H1 (cell line): ENCODE measurements at places on chromosomes 4 and X. TPM values are rescaled to one million over a fixed set of nuclear protein-coding genes. Genes with fewer than 3 reads are reported as not detected.

DNA sequence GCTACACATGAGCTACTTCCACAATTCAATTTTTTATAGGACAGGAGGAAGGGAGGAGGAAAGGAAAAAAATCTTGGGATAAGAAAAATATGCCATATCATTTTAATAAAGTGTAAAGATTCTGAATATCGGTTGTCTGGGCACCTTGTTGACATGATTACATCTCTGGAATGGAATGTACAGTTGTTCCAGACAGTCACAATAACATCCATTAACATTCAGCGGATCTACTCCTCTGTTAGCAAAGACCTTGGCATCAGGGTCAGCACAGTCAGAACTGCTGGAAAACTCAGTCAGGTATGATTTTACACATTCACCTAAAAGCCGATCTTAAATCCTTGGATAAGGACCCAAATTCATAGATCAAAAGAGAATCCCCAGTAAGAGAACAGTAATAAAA, 85.4 kb upstream of the ARMCX2 start:
- H3K36me3 ChIP-seq = no peaks in the 10 kb centered on the region
- H3K4me1 ChIP-seq = no peaks in the 10 kb centered on the region
- H3K4me3 ChIP-seq = no peak overlapping the region
- H3K27me3 ChIP-seq = no peaks in the 10 kb centered on the region
- no peak overlapping the region for H3K27ac ChIP-seq

GRCh38 chr4:127445471-127445870, 187.3 kb upstream of the INTU start:
- no peak overlapping the region for H3K4me3 ChIP-seq
- H3K4me1 ChIP-seq = no peaks in the 10 kb centered on the region
- DNase-seq = no peak
- no peaks in the 10 kb centered on the region for H3K27me3 ChIP-seq
- no peak overlapping the region for H3K27ac ChIP-seq

- H3K27me3 ChIP-seq = no peaks in the 10 kb centered on the region
- DNase-seq = no peak
- H3K4me1 ChIP-seq = no peaks in the 10 kb centered on the region
- H3K27ac ChIP-seq = no peak overlapping the region
- H3K4me3 ChIP-seq = no peak overlapping the region
These were observed 32.4 kb upstream of the PJA1 start for GRCh38 chrX:69197690-69198089.

DNA sequence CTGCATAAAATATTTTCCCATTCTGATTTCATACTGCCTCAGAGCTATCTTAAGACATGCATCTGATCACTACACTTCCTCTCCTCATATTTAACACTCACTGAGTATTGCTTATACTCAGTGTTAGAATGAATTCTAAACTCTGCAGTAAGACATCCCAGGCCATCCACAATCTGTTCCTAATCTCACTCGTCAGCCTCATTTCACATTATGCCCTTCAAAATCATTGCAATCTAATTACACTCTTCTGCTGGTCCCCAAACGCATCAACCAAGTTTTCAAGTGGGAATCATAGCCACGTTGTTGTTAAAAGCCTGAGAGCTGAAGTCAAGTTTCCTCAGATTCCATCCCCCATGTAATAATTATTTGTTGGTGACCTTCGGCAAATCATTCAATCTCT, 1177.9 kb downstream of the ARAP2 start:
- H3K36me3 ChIP-seq = no peaks in the 10 kb centered on the region
- no peaks in the 10 kb centered on the region for H3K4me1 ChIP-seq
- no peak for DNase-seq
- H3K27ac ChIP-seq = no peak overlapping the region
- no peaks in the 10 kb centered on the region for H3K27me3 ChIP-seq

- DNase-seq = no peak
- no peaks in the 10 kb centered on the region for H3K36me3 ChIP-seq
- no peak overlapping the region for H3K27ac ChIP-seq
- H3K4me1 ChIP-seq = no peaks in the 10 kb centered on the region
- no peaks in the 10 kb centered on the region for H3K27me3 ChIP-seq
These were observed 93.3 kb downstream of the PHOX2B start for GRCh38 chr4:41655177-41655576.

DNA sequence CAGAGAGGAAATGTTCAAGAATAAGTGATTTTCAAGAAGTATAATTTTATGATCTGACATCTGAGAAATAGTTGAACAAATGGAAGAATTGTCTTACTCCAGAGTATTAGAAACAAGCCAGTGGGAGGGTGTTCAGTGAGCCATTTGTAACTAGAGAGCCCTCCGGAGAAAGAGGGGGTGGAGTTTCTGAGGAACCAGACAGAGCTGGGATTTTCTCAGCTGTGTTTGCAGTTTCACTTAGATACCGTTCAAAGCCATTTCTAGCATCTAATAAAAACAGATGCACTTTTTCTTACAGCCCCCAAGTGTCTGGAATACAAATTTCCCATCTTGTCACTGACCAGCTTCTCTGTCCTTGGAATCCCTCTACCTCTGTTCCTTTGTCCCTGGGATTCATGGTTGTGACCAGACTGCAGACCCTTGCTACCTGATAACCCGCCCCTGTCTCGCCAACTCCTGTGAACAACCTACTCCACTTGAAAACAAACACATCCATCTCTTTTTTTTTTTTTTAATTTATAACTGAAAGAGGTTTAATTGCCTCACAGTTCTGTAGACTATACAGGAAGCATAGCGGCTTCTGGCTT, 132.8 kb upstream of the KLF3 start:
- no peaks in the 10 kb centered on the region for H3K27me3 ChIP-seq
- H3K36me3 ChIP-seq = no peaks in the 10 kb centered on the region
- no peak overlapping the region for H3K4me3 ChIP-seq
- no peak overlapping the region for H3K27ac ChIP-seq

DNA sequence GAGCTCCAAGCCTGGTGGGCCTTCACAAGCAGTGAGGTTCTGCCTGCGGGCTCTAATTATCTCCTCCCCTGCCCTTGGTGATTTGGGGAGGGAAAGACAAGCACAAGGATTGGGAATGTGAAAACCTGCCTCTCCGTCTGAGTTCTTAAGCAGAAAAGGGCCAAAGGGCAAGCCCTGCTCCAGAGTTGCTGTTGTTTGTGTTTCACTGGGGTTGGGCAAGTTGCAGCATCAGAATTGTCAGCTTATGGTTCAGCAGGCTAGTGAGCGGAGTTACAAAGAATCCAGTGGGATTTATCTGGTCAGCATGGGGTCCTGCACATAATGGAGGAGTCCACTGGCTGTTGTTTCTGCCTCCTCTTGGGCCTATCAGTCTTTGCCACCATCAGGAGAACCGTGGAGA, 60.5 kb downstream of the NHS start:
- DNase-seq = no peak
- H3K27me3 ChIP-seq = no peaks in the 10 kb centered on the region
- H3K4me3 ChIP-seq = no peak overlapping the region

- no peak overlapping the region for H3K4me3 ChIP-seq
- DNase-seq = peak; percentile 94
- no peak overlapping the region for H3K27ac ChIP-seq
- no peaks in the 10 kb centered on the region for H3K27me3 ChIP-seq
These were observed 37.2 kb downstream of the PCGF3 start for GRCh38 chr4:742742-743311.

DNA sequence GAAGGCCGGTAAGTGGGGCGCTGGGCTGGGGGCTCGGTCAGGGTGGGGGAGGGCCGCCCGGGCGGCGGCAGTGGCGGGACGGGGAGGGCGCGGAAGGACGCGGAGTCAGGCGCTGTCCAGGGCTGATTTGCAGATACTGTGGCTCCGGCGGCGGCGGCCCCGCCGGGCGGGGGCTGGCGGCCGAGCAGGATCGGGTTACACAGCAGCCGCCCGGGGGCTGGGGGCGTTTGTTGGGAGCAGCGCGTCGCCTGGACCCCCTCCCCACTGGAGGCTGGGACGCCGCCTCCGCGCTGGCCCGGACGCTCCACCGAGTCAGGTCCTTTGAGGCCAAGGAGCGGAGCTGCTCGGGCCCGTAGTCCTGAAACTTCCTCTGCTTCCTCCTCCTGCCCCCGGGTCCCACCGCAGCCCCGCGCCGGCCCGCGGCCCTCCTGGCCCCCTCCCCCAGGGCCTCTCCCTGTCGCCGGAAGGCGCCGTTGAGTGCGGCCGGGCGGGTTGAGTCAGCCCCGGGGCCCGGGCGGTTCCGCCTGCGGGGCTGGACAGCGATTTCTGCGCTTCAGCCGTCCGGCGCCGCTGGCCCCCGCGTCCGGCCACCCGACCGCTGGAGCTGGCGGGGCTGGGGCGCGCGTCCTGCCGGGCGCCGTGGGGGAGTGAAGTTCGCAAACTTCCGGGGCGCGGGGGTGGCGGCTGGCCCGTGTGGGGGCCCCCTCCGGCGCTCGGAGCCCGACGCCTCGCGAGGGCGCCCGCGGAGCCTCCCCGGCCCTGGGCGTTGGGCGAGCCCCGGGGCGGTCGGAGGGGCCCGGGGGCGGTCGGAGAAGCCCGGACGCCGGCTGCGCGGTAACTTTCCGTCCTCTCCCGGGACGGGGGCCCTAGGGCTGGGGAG, 746 bp downstream of the REST start:
- 0 out of 2 replicates have a peak, but pooled peaks cover 4% of the 10 kb centered on the region for H3K36me3 ChIP-seq
- peak; percentile 83 for DNase-seq
- H3K27ac ChIP-seq = peak overlapping the region; percentile 88
- peak overlapping the region; percentile 68 for H3K4me3 ChIP-seq
- H3K4me1 ChIP-seq = peaks cover 13% of the 10 kb centered on the region; the same call in 1 of the 2 replicates

- H3K4me1 ChIP-seq = no peaks in the 10 kb centered on the region
- no peak overlapping the region for H3K4me3 ChIP-seq
- no peak overlapping the region for H3K27ac ChIP-seq
- H3K36me3 ChIP-seq = no peaks in the 10 kb centered on the region
These were observed 48.3 kb upstream of the WDR1 start for GRCh38 chr4:10164877-10165283.

DNA sequence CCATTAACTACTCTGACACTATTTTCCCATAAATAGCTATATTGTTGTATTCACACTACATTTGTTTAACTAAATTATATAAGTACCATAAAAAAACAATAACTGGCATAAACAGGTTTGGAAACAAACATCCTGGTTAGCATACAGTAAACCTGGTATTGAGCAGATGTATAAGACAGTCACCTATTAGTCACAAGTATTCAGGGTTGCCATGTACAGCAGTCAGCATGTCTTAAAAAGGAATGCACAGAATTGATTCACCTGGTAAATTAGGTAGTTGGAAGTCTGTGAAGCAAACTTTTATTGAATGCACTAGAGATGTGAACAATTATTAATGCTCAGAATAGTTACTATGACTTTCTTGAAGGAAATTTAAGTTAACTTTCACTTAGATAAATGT, 137.9 kb downstream of the FAM13A start:
- H3K27ac ChIP-seq = no peak overlapping the region
- H3K36me3 ChIP-seq = no peaks in the 10 kb centered on the region
- no peaks in the 10 kb centered on the region for H3K4me1 ChIP-seq
- DNase-seq = no peak

DNA sequence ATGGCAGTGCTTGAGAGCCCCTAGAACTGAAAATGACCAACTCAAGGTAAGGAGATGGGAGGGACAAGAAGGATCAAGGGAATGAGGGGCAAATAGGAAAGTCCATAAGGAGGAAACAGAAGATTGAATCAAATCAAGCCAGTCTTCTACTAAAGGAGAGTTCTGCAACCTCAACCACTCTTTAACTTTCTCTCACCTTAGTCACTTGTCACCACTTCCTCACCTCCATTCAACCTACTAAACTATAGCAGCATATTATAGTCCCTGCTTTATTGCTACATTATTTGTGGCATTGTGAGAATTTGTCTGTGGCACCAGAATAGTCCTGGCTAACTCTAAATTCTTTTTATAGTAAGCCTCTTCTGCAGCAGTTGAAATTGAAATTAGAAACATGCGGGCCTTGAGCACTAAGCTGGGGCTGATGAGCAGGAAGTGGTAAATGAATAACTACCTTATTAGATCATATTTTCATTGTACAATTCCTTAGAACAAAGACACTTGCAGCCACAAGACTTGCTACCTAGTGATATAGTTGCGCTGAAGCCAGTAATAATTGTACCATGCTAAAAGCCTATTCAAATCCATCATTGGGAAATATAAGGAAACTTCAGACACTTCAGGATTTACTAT, 336.9 kb downstream of the ZNF674 start:
- H3K27ac ChIP-seq = no peak overlapping the region
- no peaks in the 10 kb centered on the region for H3K36me3 ChIP-seq
- H3K4me3 ChIP-seq = no peak overlapping the region
- H3K27me3 ChIP-seq = no peaks in the 10 kb centered on the region

Gene SHROOM2
- 14.1 and 14.2 TPM in 2 replicates for total RNA-seq

Gene XG
- 0.31 and 0.78 TPM in 2 replicates for total RNA-seq

Gene MAOA
- 6.1 and 8.2 TPM in 2 replicates for total RNA-seq

Gene DAPP1
- total RNA-seq = not detected in 2 replicates

Gene BCLAF3
- 8.4 and 9.0 TPM in 2 replicates for total RNA-seq

Gene BEX3
- 310 and 330 TPM in 2 replicates for total RNA-seq

Gene TRIM61
- total RNA-seq = 4.1 and 5.0 TPM in 2 replicates

Gene MGST2
- total RNA-seq = 7.4 and 8.0 TPM in 2 replicates

Gene AFF2
- 7.3 TPM in 2 replicates for total RNA-seq

Gene UGT2B17
- total RNA-seq = not detected in 2 replicates

Gene NCAPG
- total RNA-seq = 52.3 and 56.6 TPM in 2 replicates

Gene MXRA5
- total RNA-seq = 1.5 and 1.7 TPM in 2 replicates

Gene ADH1B
- total RNA-seq = not detected in 2 replicates

Gene RS1
- 0.15 TPM in 1 of 2 replicates, not detected in the other for total RNA-seq

Gene CXorf51B
- total RNA-seq = not detected in 2 replicates

Gene PLAC8
- total RNA-seq = 0.80 and 1.1 TPM in 2 replicates
